ENCODE measurements at places on chromosomes 16 and 17.

DNA sequence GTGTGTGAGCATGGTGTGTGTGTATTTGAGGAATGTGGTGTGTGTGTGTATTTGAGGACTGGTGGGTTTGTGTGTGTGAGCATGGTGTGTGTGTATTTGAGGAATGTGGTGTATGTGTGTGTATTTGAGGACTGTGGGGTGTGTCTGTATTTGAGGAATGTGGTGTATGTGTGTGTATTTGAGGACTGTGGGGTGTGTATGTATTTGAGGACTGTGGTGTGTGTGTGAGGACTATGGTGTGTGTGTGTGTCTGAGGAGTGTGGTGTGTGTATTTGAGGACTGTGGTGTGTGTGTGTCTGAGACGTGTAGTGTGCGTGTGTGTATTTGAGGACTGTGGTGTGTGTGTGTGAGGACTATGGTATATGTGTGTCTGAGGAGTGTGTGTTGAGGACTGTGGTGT, 18.0 kb upstream of the CACNG1 start:
- H3K27ac ChIP-seq, result no peak overlapping the region
- no peaks in the 10 kb centered on the region for H3K36me3 ChIP-seq
- no peak for DNase-seq
- H3K4me3 ChIP-seq, result no peak overlapping the region
- no peaks in the 10 kb centered on the region for H3K4me1 ChIP-seq

DNA sequence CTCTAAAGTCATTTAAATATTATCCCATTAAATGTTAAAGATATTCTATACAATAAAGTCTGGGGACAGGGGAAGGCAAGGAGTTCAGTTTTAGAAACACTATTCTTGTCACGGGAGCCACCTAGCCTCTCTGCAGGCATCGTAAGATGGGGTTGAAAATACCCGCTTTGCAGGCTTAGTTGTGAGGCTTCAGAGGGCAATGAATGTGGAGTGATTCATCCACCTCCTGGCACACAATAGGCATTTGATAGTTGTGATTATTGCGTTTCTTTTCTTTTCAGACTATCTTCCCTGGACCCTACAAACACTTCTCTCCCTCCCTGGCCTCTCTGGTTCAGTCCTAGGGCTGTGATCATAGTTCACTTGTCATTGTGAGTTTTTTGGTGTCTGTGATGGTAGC, 19.6 kb downstream of the GLP2R start:
- no peaks in the 10 kb centered on the region for H3K36me3 ChIP-seq
- no peak for DNase-seq
- no peak overlapping the region for H3K27ac ChIP-seq
- no peak overlapping the region for H3K4me3 ChIP-seq
- no peaks in the 10 kb centered on the region for H3K27me3 ChIP-seq

DNA sequence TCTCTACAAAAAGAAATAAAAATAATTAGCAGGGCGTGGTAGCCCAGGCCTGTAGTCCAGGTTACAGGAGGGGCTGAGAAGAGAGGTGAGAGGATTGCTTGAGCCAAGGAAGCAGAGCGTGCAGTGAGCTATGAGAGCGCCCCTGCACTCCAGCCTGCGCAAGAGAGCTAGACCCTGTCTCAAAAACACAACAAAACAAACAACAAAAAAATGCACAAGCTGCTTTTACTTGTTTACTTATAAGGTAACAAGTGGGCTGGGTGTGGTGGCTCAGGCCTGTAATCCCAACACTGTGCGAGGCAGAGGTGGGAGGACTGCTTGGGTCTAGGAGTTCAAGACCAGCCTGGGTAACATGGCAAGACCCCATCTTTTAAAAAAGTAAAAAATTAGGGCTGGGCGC, 1.7 kb downstream of the CYTH1 start:
- H3K4me1 ChIP-seq, result peaks cover 47% of the 10 kb centered on the region
- H3K27ac ChIP-seq, result peak overlapping the region; percentile 94
- H3K36me3 ChIP-seq, result peaks cover 23% of the 10 kb centered on the region
- H3K27me3 ChIP-seq, result no peaks in the 10 kb centered on the region

- H3K4me3 ChIP-seq, result peak overlapping the region; percentile 83
- H3K36me3 ChIP-seq, result peaks cover 2% of the 10 kb centered on the region
- H3K27ac ChIP-seq, result peak overlapping the region; percentile 33
- peaks cover 92% of the 10 kb centered on the region for H3K27me3 ChIP-seq
- peaks cover 46% of the 10 kb centered on the region for H3K4me1 ChIP-seq
These were observed 3.4 kb upstream of the HOXB5 start for GRCh38 chr17:48596735-48597527.

DNA sequence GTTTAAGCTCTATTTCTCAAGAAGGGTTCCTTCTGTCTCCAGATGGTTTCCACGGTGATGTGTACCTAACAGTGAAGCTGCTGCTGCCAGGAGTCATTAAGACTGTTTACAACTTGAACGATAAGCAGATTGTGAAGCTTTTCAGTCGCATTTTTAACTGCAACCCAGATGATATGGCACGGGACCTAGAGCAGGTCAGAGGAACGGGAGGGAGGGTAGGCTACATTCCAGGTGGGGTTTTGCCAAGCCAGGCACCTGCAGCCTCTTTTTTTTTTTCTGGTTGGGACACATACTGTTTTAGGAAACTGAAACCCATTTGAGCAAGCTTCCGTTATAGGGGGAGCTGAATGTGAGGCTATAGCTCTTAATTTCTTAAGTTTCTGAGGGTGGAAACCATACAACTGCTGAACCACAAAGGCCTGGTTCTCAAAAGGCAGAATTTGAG, 10.6 kb downstream of the LIG3 start:
- peaks cover 62% of the 10 kb centered on the region for H3K36me3 ChIP-seq
- H3K4me1 ChIP-seq, result peaks cover 13% of the 10 kb centered on the region
- DNase-seq, result no peak

DNA sequence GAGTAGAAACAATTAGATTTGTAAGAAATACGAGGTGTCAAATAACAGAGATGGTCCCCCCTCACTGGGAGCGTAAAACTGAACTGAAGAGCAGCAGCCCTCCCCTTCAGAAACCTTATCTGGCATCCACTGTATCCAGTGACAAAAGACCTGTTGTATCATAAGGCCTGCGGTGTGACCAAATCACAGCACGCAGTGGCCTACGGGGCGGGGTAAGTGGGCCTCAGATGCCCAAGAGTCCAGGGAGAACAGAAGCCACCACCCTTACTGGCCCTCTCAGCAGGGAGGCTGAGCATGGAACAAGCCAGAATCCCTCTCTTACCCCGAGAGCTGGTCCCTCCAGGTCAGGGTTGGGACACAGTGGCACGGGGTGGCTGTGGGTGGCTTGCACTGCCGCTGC, 5.5 kb downstream of the JMJD6 start:
- H3K4me3 ChIP-seq, result no peak overlapping the region
- no peak for DNase-seq
- H3K4me1 ChIP-seq, result peaks cover 27% of the 10 kb centered on the region
- no peak overlapping the region for H3K27ac ChIP-seq
- H3K27me3 ChIP-seq, result no peaks in the 10 kb centered on the region
- peaks cover 71% of the 10 kb centered on the region for H3K36me3 ChIP-seq

- no peak for DNase-seq
- no peaks in the 10 kb centered on the region for H3K27me3 ChIP-seq
- peaks cover 35% of the 10 kb centered on the region for H3K36me3 ChIP-seq
- H3K4me3 ChIP-seq, result no peak overlapping the region
- no peak overlapping the region for H3K27ac ChIP-seq
- peaks cover 10% of the 10 kb centered on the region for H3K4me1 ChIP-seq
These were observed 10.7 kb downstream of the ATP2A3 start for GRCh38 chr17:3953542-3953941.

- DNase-seq, result no peak
- H3K27me3 ChIP-seq, result no peaks in the 10 kb centered on the region
- H3K36me3 ChIP-seq, result peaks cover 39% of the 10 kb centered on the region
- no peak overlapping the region for H3K4me3 ChIP-seq
- H3K4me1 ChIP-seq, result peaks cover 12% of the 10 kb centered on the region
These were observed 164.0 kb downstream of the VPS53 start for GRCh38 chr17:550463-551180.

DNA sequence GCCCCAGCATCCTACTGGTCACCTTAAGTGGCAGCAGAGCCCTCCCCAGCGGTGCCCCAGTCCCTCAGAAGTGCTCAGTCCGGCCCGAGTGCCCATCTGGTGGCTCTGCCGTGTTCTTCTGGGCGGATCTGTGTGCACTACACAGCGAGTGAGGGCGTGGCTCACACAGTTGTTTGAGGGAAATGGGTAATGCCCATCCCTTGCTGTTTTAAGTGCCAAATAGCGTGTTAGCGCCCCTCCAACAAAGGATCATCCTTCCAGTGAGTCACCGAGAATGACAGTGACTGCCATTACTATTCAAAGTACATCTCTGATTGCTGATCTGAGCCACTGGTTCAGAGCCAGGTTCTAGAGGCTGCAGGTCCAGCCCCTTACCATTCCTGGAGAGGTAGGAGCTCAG, 152.0 kb downstream of the LGALS9B start:
- DNase-seq, result no peak
- H3K27me3 ChIP-seq, result no peaks in the 10 kb centered on the region
- no peak overlapping the region for H3K4me3 ChIP-seq
- no peak overlapping the region for H3K27ac ChIP-seq
- H3K36me3 ChIP-seq, result no peaks in the 10 kb centered on the region
- no peaks in the 10 kb centered on the region for H3K4me1 ChIP-seq

DNA sequence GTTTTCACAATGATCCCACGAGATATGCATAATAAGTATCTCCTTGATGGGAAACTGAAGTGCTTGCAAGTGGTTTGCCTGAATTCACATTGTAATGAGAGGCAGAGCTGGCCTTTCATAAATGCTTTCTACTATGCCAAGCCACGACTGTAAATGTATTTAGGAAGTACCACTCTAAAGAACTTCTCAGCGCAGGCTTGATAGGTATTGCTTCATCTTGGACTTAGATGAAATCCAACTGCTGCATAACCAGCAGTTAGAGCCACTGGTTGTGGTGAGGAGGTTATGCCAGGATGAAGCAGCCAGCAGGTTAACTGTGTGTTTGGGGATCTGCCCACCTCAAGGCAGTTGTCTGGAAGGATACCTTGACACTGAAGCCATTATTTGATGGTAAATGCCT, 26.8 kb downstream of the MARCHF10 start:
- H3K27ac ChIP-seq, result no peak overlapping the region
- no peaks in the 10 kb centered on the region for H3K36me3 ChIP-seq
- H3K4me3 ChIP-seq, result no peak overlapping the region
- DNase-seq, result no peak
- H3K27me3 ChIP-seq, result peaks cover 8% of the 10 kb centered on the region

DNA sequence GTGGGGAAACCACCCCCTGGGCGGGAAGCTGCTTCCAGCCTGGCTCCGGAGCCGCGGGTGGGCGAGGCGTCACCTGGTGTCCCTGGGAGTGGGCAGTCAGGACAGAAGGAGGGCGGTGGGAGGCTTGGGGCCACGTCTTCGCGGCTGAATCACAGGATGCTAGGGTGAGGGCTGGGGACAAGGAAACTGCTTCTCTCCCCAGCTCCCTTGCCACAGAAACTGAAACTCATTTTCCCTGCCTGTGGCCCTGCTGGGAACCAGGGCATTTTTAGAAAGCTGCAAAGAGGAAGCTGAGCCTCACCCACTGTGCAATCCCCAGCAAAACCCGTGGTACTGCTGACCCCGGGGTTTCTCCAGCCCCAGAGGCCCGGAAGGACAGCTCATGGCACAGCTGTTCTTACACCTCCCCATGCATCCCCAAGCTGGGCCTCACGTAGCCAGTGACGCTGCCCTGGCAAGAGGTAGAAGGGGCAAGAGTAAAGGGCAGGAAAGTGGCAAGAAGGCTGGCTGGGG, 8.2 kb downstream of the RHBDF2 start:
- H3K4me1 ChIP-seq, result peaks cover 29% of the 10 kb centered on the region
- peak overlapping the region; percentile 93 for H3K4me3 ChIP-seq
- DNase-seq, result peak; percentile 70

DNA sequence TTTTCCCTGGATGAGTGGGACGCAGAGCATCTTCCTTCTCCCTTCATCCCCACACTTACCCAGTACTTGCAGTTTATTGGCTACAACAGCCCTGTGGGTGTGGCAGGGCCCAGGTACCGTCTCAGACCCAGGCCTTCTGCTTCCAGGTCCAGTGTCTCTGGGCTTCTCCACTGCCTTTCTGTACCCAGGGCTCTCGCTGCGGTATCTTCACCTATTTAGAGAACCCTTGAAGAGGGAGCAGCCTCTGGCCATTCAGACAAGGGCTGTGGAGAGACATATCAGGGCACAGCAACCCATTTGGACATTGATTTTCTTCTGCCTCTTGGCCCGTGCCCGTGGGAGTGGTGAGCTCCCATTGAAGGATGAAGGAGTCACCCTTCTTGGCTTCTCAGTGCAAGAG, 17.3 kb downstream of the TBX4 start:
- no peak for DNase-seq
- no peak overlapping the region for H3K4me3 ChIP-seq
- H3K27me3 ChIP-seq, result peaks cover 12% of the 10 kb centered on the region
- H3K36me3 ChIP-seq, result no peaks in the 10 kb centered on the region
- no peaks in the 10 kb centered on the region for H3K4me1 ChIP-seq
- no peak overlapping the region for H3K27ac ChIP-seq

GRCh38 chr16:27795992-27796614, 246.2 kb downstream of the KATNIP start:
- H3K4me3 ChIP-seq, result no peak overlapping the region
- DNase-seq, result peak; percentile 13
- no peaks in the 10 kb centered on the region for H3K4me1 ChIP-seq
- no peaks in the 10 kb centered on the region for H3K27me3 ChIP-seq

- H3K27me3 ChIP-seq, result peaks cover 44% of the 10 kb centered on the region
- H3K36me3 ChIP-seq, result no peaks in the 10 kb centered on the region
- no peak overlapping the region for H3K27ac ChIP-seq
- peaks cover 3% of the 10 kb centered on the region for H3K4me1 ChIP-seq
These were observed 1.6 kb downstream of the ZNF423 start for GRCh38 chr16:49854188-49854795.

DNA sequence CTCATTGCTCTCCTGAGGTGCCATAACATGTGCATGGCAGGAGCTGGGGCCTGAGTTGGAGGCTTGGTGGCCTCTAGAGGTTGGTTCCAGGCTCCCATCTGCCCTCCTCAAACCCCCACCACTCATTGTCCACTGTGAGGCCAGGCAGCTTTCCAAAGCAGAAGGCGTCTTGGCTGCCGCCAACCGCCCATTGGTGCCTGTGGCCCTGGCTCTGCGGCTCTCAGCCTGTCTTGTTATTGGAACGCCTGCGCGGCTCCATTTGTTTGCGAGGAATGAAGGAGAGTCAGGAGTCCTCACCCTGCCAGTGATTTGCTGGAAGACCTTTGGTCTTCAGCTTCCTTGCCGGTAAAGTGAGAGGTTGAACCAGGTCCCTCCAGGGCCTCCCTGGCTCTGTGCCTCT, 43.6 kb downstream of the OR1D5 start:
- DNase-seq, result no peak
- H3K27me3 ChIP-seq, result no peaks in the 10 kb centered on the region

GRCh38 chr17:41784207-41784744, 2.2 kb downstream of the JUP start:
- peak; percentile 13 for DNase-seq
- no peak overlapping the region for H3K27ac ChIP-seq
- H3K27me3 ChIP-seq, result peaks cover 32% of the 10 kb centered on the region
- peak overlapping the region; percentile 33 for H3K4me3 ChIP-seq

DNA sequence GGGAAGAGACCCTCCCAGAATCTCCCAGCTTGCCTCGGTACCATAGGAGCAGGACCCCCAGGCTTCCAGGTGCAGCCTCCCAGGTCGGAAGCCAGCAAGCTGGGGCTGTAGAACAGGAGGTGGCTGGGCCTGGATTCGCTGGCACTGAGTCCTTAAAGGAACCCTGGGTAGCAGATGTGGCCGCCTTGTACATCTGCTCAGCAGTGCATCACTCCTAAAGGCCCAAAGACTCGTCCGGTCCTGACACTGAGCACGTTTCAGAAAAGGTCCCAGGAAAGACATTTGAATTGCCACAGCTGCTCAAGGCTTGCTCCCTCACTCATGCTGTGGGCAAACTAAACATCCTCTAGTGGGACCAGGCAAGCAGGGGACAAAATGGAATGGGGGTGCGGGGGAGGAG, 172.8 kb downstream of the RAB11FIP4 start:
- no peak for DNase-seq
- no peaks in the 10 kb centered on the region for H3K4me1 ChIP-seq
- no peak overlapping the region for H3K4me3 ChIP-seq
- H3K36me3 ChIP-seq, result no peaks in the 10 kb centered on the region

- DNase-seq, result peak; percentile 48
- H3K36me3 ChIP-seq, result peaks cover 32% of the 10 kb centered on the region
- H3K27me3 ChIP-seq, result no peaks in the 10 kb centered on the region
These were observed 30.1 kb downstream of the VPS35 start for GRCh38 chr16:46658925-46659324.
